Activated T-helper 1 cell treated with anti-CD3 and anti-CD28 coated beads, Interleukin-12 subunit alpha, Interleukin-12 subunit beta, Interleukin-2, Interleukin-4 antibody, amounts not matched to agents 30 ng/mL and 10 ng/mL and 1 ng/mL, durations not matched to agents 14 hours and 24 hours and 36 hours (primary cell): ENCODE measurements at places on chromosomes 7 and 10. TPM values are rescaled to one million over a fixed set of nuclear protein-coding genes. Genes with fewer than 3 reads are reported as not detected.

Gene MMRN2
- not detected in 2 replicates for total RNA-seq

DNA sequence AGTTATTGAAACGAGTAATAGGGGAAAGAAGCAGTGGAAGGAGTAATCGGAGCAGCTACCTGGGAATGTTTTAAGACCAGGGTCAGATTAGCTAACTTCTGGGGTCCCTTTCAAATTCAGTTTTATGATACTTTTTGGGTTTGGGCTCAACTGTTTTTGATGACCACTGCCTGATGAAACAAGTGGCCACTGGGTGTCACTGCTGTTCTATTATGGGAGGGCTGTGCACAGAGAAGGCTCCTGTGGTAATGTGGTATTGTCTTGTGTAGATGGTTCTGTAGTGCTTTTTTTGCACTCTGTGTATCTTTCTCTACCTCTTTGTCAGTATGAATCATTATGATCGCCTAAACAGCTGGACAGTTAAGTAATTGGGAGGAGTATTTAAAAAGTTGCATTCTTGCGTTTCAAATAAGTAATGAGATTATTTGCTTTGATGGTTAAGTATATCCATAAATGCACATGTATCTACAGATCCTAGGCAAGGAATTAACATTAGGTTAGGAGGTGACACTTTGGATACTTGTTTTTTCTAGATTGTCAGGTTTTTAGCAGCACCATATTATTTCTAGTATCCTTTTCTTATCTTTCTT, 128.4 kb downstream of the ABCA13 start:
- peak; percentile 20 for DNase-seq

GRCh38 chr7:21972397-21972784, 26.7 kb upstream of the CDCA7L start:
- no peak for DNase-seq

- no peak for DNase-seq
Measured at GRCh38 chr10:128869101-128869749, 597.8 kb upstream of the MGMT start.

Gene PTPN20
- 0.21 TPM in 1 of 2 replicates, not detected in the other for total RNA-seq

Gene LARP4B
- 172 and 174 TPM in 2 replicates for total RNA-seq

DNA sequence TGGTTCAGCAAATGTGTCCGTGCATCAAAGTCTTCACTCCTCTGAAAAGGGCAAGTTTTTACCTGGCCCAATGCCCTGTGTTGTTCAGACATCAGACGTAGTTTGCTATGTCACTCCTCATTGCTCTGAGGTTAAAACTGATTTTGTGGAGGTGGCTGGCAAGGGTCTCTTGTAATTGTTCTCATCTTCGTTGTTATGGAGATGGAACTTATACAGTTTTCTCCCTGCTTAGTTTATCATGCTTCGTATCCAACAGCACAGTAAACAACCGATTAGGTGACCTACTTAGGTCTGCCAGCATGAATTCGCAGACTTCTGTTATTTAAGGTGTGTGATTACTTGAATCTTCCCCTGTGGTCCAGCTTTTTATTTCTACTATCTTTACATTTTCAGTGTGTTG, 274.1 kb upstream of the SMIM30 start:
- DNase-seq, result no peak

DNA sequence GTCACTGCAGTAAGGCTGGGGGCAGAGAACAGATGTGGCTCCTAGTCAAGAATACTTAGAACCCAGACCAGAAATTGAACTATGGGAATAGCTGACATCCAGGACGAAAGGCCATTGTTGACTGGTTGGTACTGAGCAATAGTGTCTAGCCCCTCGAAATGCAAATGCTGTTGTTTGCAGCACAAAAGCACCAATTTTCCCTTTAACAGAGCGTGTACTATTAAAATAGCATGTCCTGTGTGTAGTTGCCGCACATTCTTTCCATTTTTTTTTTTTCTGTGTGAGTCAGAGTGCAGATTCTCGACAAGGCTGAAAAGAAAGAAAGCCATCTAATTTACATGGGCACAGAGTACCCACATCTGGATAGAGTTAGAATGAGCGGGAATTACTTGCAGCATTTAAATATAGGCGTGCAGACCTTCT, 302.4 kb downstream of the PTEN start:
- DNase-seq, result no peak

Gene MKX
- not detected in 2 replicates for total RNA-seq

DNA sequence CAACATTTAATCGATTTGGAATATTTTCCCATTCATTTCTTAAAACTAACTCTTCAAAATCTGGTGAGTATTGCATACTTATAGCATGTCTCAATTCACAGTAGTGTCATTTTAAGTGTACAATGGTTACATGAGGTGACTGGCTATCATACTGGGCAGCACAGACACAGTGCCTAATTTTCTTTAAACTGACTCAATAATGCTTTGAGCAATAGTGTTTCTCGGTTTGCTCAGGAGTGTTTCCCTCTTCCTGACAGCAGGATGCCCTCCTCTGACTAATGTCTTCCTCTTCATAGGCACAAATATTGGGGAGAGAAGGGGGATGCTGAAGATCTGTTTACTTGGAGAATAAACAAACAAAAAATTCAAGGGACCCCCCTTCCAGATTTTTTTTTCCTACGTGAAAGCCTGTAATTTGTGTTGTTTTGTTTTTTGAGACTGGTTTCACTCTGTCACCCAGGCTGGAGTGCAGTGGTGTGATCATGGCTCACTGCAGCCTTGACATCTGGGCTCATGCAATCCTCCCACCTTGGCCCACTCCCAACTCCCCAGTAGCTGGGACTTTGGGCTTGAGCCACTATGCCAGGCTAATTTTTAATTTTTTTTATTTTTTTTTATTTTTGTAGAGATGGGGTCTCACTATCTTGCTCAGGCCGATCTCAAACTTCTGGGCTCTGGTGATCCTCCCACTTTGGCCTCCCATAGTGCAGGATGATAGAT, 2.2 kb downstream of the MRC1 start:
- no peak for DNase-seq

DNA sequence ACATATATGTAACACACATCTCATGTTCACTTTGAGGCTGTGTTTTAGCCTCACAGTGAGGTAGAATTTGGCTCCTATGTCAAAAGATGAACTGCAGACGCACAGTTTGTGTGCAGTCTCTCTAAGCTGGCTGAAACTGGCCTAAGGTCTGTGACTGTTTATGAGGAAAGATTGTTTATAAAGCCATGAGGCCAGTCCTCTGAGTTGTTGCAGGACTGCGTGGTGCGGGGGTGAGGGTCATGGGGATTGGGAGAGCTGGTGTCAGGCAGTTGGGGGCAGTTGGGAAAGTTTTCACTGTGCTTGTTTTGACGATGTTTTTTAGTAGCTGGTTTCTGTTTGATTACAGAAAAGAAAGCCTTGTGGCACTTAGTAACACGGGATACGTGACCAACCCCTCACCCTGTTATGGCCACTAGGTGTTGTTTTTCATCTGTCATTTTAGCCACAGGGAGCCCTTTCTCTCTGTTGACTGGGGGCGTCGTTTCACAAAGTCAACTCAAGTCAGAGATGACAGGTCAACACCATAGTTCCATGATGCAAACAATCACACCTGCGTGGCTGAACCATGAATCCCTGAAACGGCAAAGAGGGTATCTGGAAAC, 310.9 kb downstream of the CCDC3 start:
- DNase-seq, result no peak

DNA sequence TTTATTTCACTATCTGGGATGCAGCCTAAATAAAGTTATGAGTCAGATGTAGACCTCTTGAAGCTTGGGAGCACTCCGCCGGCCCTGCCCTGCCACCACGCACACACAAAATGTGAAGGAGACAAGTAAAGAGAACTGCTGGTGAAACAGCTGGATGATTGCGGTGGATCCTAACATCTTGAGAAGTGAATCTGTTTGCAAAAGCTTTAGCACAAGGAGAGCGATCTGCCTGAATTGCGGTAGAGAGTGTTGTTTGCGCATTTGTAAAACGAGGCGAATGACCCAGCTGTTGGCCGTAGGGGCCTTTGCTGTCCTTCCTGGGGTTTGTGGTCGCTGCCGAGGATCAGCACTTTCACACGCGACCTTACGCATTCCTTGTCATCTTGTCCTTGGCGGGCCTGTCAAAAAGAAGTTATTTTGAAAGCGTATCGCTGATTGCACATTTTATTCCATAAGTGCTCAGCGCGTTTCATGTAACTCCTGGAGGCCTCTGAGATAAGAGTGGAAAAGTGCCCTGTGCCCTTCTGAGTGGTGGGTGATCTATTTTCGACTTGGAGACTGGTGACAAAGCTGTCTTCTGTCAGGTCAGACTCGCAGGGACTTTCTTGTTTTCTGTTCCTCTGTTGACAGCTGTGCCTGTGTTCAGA, 40.8 kb downstream of the RBM20 start:
- DNase-seq, result no peak

DNA sequence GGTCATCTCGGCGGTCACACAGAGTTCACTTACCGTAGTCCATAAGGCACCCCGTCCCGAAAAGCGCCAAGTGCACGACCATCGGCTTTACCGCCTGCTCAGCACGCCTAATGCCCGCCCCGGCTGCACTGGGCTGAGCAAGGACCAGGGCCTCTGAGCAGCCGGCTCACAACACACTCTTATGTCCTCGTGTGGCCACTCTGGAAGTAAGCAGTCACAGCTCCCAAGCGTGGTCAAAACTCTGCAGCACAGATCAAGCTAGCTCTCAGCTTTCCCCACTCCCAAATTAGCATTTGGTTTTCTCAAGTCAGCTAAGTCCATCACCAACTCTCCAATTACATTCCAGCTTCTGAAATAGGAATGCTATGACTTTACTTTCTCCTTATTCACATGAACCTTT, 57.7 kb downstream of the MAD1L1 start:
- DNase-seq, result no peak

Gene H2BK1
- total RNA-seq, result not detected in 2 replicates

DNA sequence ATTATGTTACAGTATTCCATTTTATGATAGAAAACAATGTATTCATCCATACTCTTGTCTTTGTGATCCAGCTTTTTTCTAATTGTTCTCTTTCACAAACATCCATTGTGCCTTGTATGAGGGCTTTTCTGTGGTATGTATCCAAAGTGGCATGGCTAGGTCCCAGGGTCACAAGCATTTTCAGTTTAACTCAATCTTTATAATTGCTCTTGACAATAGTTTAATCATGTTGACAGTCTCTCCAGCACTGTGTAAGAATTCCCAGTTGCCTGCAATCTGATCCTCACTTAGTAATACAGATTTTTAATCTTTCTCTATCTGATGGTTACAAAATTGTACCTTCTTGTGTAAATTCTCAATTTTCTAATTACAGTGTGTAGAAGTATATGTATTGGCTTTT, 533.4 kb downstream of the NEBL start:
- DNase-seq, result no peak

Gene PDLIM1
- 2.6 and 2.9 TPM in 2 replicates for total RNA-seq

DNA sequence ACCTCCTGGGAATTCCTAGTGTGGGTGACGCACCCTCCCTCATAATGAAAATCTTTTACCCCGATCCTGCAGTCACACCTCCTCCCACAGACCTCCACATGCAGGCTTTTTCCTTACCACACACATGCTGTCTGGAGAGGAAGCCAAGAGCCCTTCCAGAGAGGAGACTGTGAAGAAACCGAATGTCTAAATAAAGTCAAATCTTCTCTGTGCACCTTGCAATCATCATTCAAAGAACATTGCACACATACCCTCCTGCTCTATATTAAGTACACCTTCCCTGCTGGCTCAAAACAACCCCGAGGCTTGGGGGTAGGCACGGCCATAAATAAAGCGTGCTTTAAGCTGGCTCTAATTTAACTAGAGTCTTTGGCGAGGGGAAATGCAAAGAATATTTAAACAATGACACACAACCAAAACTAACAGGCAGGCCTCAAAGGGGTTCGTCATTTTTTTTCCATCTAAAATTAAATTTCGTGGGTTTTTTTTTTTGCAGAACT, 34.9 kb downstream of the CALML3 start:
- no peak for DNase-seq

Gene FFAR4
- not detected in 2 replicates for total RNA-seq

DNA sequence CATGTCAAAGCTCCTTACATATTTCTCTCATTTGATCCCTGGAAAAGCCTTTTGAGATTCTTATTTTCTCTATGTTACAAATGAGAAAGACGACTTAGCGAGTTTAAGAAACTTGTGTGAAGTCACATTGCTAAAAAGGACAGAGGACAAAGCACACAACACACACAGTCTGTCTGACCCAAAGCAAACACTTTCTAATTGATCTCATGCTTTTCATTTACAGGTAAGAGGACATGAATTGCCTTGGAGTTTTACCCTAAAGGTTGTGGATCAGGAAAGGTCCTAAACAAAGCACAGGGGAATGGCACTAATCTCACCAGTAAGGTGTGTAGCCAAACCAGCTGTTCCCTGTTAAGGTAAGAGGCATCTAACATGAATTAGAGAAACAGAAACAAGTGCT, 18.7 kb downstream of the SLC35G1 start:
- no peak for DNase-seq

DNA sequence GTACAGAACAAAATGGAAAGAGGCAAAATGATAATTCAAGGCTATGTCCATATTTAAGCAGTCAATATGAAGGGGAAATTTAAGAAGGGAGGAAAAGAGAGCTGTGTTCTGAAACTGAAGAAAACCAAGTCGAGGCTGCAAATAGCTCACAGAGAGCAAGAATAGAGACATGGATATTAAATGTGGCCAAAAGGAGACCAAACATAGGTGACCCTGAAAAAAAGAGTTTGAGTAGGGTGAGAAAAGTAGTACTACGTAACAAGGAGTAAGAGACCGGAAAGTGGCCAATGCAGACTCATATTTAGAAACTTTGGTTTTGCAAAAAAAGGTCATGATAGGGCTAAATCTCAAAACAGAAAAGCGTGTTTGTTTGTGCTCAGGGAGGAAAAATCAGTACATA, 84.6 kb downstream of the GNAT3 start:
- no peak for DNase-seq

Gene LRRC18
- not detected in 2 replicates for total RNA-seq

Gene CELF2
- total RNA-seq, result 110 and 111 TPM in 2 replicates

DNA sequence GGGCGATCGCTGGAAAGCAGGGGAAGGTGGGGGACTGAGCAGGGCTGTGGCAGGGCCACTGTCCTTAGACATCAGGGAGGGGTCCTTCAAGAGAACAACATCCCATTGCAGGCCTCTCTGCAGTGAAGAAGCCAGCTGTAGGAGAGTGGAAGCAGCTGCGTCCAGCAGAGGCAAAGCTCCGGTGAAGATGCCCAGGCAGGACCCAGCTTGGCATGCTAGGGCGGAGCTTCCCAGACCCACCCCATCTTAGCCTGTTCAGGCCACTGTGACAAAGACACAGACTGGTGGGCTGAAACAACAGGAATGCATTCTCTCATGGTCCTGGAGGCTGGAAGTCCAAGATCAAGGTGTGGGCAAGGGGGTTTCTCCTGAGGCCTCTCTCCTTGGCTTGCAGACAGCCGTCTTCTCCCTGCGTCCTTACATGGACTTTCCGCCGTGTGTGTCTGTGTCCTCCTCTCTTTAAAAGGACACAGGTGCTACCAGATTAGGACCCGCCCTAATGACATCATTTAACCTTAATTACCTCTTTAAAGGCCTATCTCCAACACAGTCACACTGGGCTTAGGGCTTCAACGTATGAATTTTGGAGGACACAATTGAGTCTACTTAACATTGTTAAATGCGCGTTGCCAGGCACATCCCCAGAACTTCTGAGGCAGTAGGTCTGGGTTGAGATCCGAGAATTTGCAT, 178.1 kb upstream of the GRB10 start:
- DNase-seq, result no peak

DNA sequence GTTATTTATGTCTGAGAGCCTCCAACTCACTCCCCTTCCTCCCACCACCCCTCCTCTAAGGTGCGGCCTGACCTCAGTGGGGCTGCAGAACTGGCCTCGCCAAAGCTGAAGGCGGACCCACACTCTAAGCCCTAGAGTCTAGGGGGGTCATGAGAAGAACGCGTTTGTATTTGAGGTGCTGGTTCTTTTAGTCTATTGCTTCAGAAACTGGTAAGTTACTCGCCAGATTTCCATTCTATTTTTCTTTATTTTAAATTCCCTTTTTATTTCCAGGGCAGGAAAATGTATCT, 357.5 kb downstream of the DNAJB6 start:
- DNase-seq, result no peak
